ENCODE measurements at places on chromosomes 7 and 10. TPM values are rescaled to one million over a fixed set of nuclear protein-coding genes. Genes with fewer than 3 reads are reported as not detected.

GRCh38 chr10:67836488-67836887, 1.5 kb downstream of the DNAJC12 start:
- no peak for DNase-seq
- no peak overlapping the region for H3K4me3 ChIP-seq
- H3K4me1 ChIP-seq, result no peaks in the 10 kb centered on the region

DNA sequence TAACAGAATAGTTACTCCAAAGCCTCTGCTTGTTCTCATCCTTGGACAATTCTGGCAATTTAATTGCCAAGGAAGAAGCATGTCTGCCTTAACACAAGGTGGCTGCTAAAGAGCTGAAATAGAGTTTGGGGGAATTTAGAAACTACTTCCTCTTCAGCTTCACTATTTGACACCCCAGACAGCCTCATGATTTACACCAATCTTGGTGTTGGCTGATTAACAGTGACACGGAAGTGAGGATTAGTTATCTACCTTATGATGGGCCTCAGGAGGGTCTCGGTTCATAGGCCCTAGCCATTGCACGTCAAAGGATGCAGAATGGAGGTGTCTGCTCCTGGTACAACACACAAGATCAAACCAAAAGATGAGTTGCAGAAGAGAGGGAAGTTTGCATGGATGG, 102.4 kb downstream of the RELN start:
- H3K27me3 ChIP-seq, result no peaks in the 10 kb centered on the region
- no peaks in the 10 kb centered on the region for H3K4me1 ChIP-seq
- no peak for DNase-seq
- H3K36me3 ChIP-seq, result no peaks in the 10 kb centered on the region
- no peak overlapping the region for H3K27ac ChIP-seq

DNA sequence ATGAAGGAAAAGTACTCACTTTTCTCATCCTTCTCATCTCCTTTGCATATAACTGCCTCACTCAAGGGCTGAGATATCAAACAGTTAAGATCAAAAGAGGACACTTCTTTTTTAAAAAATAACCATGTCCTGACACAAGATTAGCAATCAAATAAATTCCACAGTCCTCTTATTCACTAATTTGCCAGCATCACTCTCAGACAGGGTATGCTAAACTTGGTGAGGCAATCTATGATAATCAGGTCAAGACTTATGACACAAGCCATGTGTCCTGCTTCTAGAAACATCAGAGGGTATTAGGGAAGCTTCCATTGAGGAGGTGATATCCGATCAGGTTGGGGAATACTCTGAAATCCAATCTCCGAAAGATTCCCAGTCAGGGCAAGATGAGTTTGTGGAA, 10.4 kb downstream of the PANK1 start:
- no peaks in the 10 kb centered on the region for H3K36me3 ChIP-seq
- no peaks in the 10 kb centered on the region for H3K4me1 ChIP-seq
- no peak overlapping the region for H3K4me3 ChIP-seq
- H3K27me3 ChIP-seq, result no peaks in the 10 kb centered on the region
- no peak overlapping the region for H3K27ac ChIP-seq

DNA sequence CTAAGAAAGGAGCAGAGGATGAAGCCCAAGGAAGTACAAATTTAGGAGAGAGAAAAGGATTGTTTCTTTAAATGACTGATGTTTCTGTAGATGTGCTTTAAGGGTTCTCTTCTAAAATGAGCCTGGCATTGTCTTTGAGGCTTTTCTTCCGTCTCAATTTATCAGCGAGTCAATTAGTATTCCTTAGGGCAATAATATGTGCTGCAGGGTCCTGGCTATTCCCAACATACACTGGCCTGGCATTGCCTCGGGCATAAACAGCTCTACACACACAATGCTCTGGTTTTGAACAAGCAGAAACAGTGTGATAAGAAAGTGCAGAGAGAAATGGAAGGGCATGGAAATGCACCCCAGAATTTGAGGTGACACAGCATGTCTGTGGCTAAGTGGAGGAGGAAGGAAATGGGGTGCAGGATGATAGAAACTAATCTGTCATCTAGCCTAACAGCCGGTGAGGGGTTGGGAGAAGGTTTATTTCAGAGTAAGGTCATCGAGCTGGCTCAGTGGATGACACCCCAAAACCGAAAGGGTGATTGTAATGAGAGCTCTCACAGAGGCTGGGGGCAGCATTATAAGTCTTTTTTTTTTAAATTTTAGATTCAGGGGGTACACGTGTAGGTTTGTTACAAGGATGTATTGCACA, 67.5 kb upstream of the ARHGAP21 start:
- H3K36me3 ChIP-seq, result no peaks in the 10 kb centered on the region
- no peak overlapping the region for H3K4me3 ChIP-seq
- no peaks in the 10 kb centered on the region for H3K27me3 ChIP-seq
- no peak for DNase-seq
- H3K27ac ChIP-seq, result no peak overlapping the region

GRCh38 chr7:32937344-32938174, 19.7 kb upstream of the FKBP9 start:
- H3K4me1 ChIP-seq, result peaks cover 30% of the 10 kb centered on the region
- no peaks in the 10 kb centered on the region for H3K27me3 ChIP-seq
- no peak overlapping the region for H3K4me3 ChIP-seq
- peak; percentile 68 for DNase-seq
- no peaks in the 10 kb centered on the region for H3K36me3 ChIP-seq

- no peak overlapping the region for H3K4me3 ChIP-seq
- no peaks in the 10 kb centered on the region for H3K27me3 ChIP-seq
- no peak overlapping the region for H3K27ac ChIP-seq
- no peaks in the 10 kb centered on the region for H3K4me1 ChIP-seq
- peaks cover 29% of the 10 kb centered on the region for H3K36me3 ChIP-seq
Measured at GRCh38 chr7:7595451-7595850, 28.8 kb downstream of the MIOS start.

DNA sequence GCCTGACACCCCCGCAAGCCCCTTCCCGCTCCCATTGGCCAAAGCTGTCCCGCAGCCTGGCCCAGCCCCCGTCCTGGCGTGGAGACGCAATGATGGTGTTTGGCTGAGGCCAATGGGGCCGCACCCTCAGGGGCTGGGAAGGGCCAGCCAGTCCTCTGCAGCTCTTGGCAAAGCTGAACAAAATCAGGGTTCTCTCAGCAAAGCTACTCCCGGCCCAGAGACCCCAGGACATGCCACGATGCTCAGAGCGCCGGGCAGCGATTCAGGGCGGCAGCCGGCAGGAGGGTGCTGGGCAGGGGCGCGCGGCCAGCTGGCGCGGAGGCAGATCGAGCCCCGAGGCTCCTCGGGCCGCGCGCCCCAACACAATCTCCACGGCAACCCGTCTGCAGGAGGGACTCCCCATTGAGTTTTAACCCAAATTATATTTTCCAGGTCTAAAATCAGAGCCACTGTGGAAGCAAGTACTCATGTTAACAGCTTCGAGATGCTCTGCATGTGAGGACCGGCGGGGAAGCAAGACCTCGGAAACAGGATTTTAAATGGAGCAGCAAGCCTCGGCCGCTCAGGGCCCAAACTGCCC, 8.8 kb upstream of the CNPY1 start:
- H3K4me1 ChIP-seq, result no peaks in the 10 kb centered on the region
- no peak overlapping the region for H3K4me3 ChIP-seq
- H3K27me3 ChIP-seq, result no peaks in the 10 kb centered on the region

GRCh38 chr10:6170638-6171037, 32.1 kb upstream of the PFKFB3 start:
- H3K27me3 ChIP-seq, result no peaks in the 10 kb centered on the region
- no peak for DNase-seq
- no peaks in the 10 kb centered on the region for H3K4me1 ChIP-seq

DNA sequence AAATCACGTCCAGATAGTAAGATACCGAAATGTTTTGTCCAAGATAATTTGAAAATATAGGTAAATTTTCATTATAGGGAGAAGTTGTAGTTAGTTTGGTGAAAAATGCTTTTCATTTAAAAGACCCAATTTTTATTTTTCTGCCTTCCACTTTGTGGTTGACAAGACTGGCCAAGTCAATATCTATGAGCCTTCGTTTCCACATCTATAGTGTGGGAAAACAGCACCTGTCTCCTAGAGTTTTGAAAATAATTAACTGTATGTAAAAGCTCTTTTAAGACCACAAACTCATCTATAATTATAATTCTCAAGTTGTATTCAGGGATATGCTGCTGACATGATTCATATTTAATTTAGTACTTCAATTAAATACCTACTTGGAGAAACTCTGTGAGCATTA, 102.8 kb downstream of the VWC2 start:
- DNase-seq, result no peak
- no peaks in the 10 kb centered on the region for H3K27me3 ChIP-seq
- no peaks in the 10 kb centered on the region for H3K4me1 ChIP-seq
- no peak overlapping the region for H3K4me3 ChIP-seq
- H3K36me3 ChIP-seq, result no peaks in the 10 kb centered on the region

DNA sequence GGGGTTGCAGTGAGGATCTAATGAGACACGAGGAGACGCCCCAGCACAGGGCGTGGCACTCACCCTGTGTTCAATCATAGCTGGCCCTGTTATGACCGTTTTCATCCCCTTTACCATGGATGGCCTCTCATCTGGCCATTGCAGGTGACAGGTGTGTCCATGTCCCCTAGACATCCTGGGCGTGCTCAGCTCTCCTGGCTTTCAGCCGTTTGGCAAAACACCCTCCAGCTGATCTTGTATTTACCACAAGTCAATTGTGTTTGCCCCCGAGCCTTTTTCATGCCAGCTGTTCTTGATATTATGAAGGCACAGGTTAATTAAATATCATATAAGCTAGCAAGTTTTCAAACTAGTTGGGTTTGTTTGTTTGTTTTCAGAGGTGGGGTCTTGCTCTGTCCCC, 97.1 kb downstream of the CHST15 start:
- H3K27ac ChIP-seq, result no peak overlapping the region
- peaks cover 21% of the 10 kb centered on the region for H3K27me3 ChIP-seq
- H3K4me1 ChIP-seq, result peaks cover 31% of the 10 kb centered on the region
- no peaks in the 10 kb centered on the region for H3K36me3 ChIP-seq
- peak; percentile 56 for DNase-seq

- DNase-seq, result no peak
- H3K27me3 ChIP-seq, result no peaks in the 10 kb centered on the region
- H3K27ac ChIP-seq, result no peak overlapping the region
Measured at GRCh38 chr10:77500754-77501151, 136.9 kb downstream of the KCNMA1 start.

GRCh38 chr10:4470231-4470835, 355.7 kb upstream of the AKR1E2 start:
- H3K4me3 ChIP-seq, result no peak overlapping the region
- no peaks in the 10 kb centered on the region for H3K36me3 ChIP-seq
- H3K27ac ChIP-seq, result no peak overlapping the region
- H3K4me1 ChIP-seq, result no peaks in the 10 kb centered on the region

DNA sequence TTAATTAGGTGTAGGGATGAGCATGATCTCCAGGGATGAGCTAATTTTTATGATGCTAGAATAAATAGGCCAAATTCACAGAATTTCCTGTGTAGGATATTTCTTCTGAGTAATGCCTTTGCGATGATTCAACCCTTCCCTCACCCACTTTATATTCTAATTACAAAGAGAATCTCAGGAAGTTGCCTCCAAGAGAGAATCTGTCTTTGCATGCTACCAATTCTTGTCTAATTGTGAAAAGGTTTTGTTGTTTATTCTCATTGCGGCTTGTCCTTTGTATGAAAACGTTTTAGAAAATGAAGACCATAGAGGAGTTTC, 6.3 kb downstream of the C7orf57 start:
- H3K27ac ChIP-seq, result no peak overlapping the region
- H3K36me3 ChIP-seq, result no peaks in the 10 kb centered on the region
- H3K27me3 ChIP-seq, result no peaks in the 10 kb centered on the region
- H3K4me1 ChIP-seq, result no peaks in the 10 kb centered on the region
- no peak overlapping the region for H3K4me3 ChIP-seq
- no peak for DNase-seq

- H3K27me3 ChIP-seq, result no peaks in the 10 kb centered on the region
- H3K4me3 ChIP-seq, result no peak overlapping the region
- no peaks in the 10 kb centered on the region for H3K4me1 ChIP-seq
- H3K27ac ChIP-seq, result peak overlapping the region; percentile 55
Measured at GRCh38 chr10:24652381-24652957, 71.2 kb downstream of the ARHGAP21 start.

GRCh38 chr7:92343714-92344113, 97.9 kb downstream of the ANKIB1 start:
- no peaks in the 10 kb centered on the region for H3K27me3 ChIP-seq
- H3K27ac ChIP-seq, result no peak overlapping the region

- H3K36me3 ChIP-seq, result peaks cover 55% of the 10 kb centered on the region
- H3K27ac ChIP-seq, result no peak overlapping the region
- no peaks in the 10 kb centered on the region for H3K4me1 ChIP-seq
- H3K4me3 ChIP-seq, result no peak overlapping the region
- H3K27me3 ChIP-seq, result no peaks in the 10 kb centered on the region
Measured at GRCh38 chr7:157204134-157204533, 65.4 kb downstream of the UBE3C start.

DNA sequence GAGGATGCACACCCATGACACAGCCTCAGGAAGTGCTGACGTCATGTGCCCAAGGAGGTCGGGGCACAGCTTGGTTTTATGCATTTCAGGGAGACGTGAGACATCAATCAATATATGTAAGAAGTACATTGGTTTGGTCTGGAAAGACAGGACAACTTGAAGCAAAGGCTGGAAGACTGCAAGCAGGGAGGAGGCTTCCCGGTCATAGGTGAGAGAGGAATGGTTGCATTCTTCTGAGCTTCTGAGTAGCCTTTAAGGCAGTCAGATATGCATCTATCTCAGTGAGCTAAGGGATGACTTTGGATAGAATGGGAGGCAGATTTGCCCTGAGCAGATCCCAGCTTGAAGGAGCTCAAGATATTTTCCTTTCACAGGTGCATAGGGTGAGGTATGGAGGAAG, 349.5 kb downstream of the TYW1 start:
- H3K36me3 ChIP-seq, result peaks cover 19% of the 10 kb centered on the region
- no peak overlapping the region for H3K27ac ChIP-seq
- H3K4me3 ChIP-seq, result no peak overlapping the region
- no peaks in the 10 kb centered on the region for H3K4me1 ChIP-seq

DNA sequence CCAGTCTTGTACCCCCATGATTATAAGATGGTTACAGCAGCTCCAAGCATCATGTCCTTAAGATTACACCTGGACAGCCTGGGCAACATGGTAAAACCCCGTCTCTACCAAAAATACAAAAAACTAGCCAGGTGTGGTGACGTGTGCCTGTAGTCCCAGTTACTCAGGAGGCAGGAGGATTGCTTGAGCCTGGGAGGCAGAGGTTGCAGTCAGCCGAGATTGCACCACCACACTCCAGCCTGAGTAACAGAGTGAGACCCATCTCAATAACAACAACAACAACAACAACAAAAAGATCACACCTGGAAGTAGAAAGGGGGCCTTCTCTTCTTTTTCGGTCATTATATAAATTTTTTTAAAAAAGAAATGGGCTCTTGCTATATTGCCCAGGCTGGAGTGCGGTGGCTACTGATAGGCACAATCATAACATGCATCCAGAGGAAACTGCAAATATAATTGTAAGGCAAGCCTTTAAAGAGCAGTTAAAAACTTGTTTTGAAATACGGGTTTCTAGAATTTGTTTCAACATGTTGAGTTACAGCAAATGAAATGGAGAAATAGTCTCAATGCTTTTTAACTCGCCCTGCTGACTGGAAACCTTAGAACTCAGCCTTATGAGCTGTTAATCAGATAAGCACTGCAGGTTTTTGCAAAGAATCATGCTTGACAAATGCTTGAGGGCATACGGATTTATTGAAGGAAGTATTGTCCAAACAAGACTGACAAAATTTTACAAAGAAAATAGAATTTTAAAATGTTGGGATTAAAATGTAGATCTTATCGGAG, 4.7 kb upstream of the ENTPD7 start:
- no peaks in the 10 kb centered on the region for H3K36me3 ChIP-seq
- no peaks in the 10 kb centered on the region for H3K27me3 ChIP-seq
- no peak overlapping the region for H3K4me3 ChIP-seq
- peaks cover 7% of the 10 kb centered on the region for H3K4me1 ChIP-seq
- no peak overlapping the region for H3K27ac ChIP-seq

Gene HPS1
- total RNA-seq, result 43.6 TPM

Gene CYP26C1
- not detected for total RNA-seq

Gene SLC18A2
- not detected for total RNA-seq

Gene PRPS1L1
- not detected for total RNA-seq

Gene CPED1
- total RNA-seq, result 19.0 TPM

Gene NRG3
- 0.70 TPM for total RNA-seq
